ENCODE measurements at places on chromosomes 2 and 18.

- DNase-seq = no peak
Measured at GRCh38 chr2:196336715-196337114, 165.3 kb upstream of the STK17B start.

GRCh38 chr2:207928079-207928478, 97.2 kb downstream of the PLEKHM3 start:
- DNase-seq = no peak

GRCh38 chr2:235283246-235283645, 210.6 kb upstream of the AGAP1 start:
- no peak for DNase-seq

DNA sequence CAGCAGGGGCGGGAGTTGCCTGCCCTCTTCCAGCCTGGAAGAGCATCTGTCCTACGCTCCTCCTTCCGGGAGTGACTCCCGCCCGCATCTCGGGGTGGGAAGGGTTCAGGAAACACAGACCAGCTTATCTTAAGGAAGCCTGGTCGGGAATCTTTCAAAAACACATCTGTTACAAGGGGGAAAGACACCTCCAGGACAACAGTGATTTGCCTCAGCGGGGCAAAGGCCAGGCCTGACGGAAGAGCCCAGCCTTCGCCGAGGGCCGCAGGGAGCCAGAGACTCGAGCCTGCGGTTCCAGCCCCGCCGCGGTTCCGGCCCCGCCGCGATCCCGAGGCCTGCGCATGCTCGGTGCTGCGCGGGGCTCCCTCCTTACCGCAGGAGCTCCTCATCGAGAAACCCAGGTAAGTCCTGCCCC, 38.1 kb upstream of the TGIF1 start:
- no peak for DNase-seq

- no peak for DNase-seq
Measured at GRCh38 chr18:74645679-74646078, 48.0 kb downstream of the ZNF407 start.

- DNase-seq = no peak
Measured at GRCh38 chr2:24111407-24111901, 11.7 kb downstream of the PFN4 start.

DNA sequence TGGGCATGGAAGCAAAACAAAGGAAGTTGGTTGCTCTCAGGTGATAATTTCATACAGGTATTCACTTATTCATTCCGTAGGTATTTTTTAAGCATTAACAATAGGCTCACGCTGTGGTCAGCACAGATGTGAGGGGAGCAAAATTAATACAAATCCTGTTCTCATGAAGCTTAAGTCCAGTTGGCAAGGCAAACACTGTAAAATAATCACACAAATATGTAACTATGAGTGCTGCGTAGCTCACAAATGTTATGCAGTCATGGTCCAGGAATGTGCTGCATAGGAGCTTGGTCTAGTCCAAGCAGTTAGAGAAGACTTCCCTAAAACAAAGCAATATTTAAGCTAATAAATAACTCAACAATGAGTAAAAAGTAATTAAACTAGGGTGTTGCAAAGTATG, 23.9 kb downstream of the SP5 start:
- DNase-seq = no peak

DNA sequence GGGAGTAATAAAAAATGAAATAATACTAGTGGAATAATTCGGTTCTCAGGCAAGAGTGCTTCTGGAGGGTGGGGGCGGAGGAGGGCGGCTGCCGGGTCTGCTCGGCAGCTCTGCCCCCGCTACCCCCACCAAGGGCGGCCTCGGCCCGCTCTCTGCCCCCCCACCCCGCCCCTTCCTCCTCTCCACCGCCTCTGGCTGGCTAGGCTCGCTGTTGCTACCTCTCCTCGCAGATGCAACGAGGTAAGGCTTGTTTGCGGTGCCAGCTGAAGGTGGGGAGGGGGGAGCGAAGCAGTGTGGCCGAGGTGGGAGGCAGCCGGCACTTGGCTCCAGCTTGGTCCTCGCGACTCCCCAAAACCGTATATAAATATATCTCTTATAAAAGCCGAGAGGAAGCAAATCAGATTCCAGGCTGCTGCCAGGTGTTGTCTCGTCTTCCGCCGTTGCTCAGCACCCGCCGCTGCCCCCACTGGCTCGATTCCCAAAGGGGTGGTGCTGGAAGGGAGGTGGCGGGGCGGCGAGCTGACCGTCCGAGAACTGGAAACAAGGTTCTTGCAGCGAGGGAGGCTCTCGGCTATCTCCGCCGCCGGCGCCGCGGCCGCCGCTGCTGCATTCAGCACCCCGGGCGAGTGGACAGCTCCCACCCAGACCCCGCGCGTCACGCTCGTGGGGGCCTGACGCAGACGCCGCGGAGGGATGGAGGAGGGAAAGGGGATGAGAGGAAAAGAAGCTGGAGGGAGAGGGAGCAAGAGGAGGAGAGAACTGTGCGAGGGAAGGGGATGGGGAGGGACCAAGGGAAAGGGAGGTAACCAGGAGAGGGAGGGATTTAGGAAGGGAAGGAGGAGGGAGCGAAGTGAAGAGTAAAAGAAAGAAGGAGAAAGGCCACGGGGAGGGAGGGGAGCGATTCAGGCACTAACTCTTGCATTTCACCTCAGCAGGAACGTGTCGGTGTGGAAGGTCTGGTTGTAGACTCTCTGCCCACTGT, at the start of gene MARCHF4:
Gene MARCHF4, minus strand, starts transcription at position 763 of the 982 bp plus-strand sequence. CDS start 2,223 bp downstream, outside the sequence.
- peak; percentile 25 for DNase-seq

Data from activated CD4-positive, alpha-beta T cell treated with anti-CD3 and anti-CD28 coated beads, Interleukin-2, amount 50 U/mL, for 24 hours (primary cell).